ENCODE measurements at places on chromosomes 13 and 19. TPM values are rescaled to one million over a fixed set of nuclear protein-coding genes. Genes with fewer than 3 reads are reported as not detected.

Gene PSG6
- not detected for total RNA-seq

Gene RPS15
- total RNA-seq: 1,836 TPM

Gene FCAR
- total RNA-seq: not detected

Gene ICAM4
- not detected for total RNA-seq

Gene TUBB4A
- 7.2 TPM for total RNA-seq

Gene SLITRK6
- 0.29 TPM for total RNA-seq

Gene ACP7
- total RNA-seq: 0.06 TPM

Gene KLK2
- total RNA-seq: not detected

Gene TEX29
- not detected for total RNA-seq

Gene ZGLP1
- 1.1 TPM for total RNA-seq

Gene ITM2B
- 157 TPM for total RNA-seq

Gene FSD1
- total RNA-seq: 9.6 TPM

Gene WASF3
- 0.14 TPM for total RNA-seq
